ENCODE measurements at places on chromosomes 13 and 19. TPM values are rescaled to one million over a fixed set of nuclear protein-coding genes. Genes with fewer than 3 reads are reported as not detected.

The ATP7B gene
- total RNA-seq: 1.1 TPM

The CBY2 gene
- not detected for total RNA-seq

The LAIR1 gene
- 3.5 TPM for total RNA-seq

The ERICH4 gene
- not detected for total RNA-seq

The ZNF560 gene
- total RNA-seq: 0.25 TPM

The C19orf12 gene
- 35.7 TPM for total RNA-seq

The GAPDHS gene
- total RNA-seq: not detected

The SERTAD3 gene
- 8.4 TPM for total RNA-seq

DNA sequence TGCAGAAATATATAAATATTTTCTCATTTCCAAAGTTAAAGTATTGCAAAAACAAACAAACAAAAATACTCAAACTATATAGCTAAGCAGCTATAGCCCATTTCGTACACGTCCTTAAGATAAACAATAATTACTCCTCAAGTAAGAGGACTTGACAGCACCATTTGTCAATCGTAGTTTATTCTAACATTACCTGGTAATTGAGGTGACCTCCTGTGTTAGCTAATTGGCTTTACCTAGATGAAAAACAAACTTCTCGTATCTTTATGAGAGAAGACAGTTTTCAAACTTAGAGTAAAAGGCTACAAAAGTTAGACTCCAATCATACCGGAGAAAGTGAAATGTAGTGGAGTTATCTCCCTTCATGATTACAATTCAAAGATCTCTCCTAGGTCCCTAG lies 1876.1 kb upstream of the PCDH20 start:
- no peak for DNase-seq

GRCh38 chr13:106038752-106039151 lies 496.7 kb downstream of the EFNB2 start:
- DNase-seq: no peak

DNA sequence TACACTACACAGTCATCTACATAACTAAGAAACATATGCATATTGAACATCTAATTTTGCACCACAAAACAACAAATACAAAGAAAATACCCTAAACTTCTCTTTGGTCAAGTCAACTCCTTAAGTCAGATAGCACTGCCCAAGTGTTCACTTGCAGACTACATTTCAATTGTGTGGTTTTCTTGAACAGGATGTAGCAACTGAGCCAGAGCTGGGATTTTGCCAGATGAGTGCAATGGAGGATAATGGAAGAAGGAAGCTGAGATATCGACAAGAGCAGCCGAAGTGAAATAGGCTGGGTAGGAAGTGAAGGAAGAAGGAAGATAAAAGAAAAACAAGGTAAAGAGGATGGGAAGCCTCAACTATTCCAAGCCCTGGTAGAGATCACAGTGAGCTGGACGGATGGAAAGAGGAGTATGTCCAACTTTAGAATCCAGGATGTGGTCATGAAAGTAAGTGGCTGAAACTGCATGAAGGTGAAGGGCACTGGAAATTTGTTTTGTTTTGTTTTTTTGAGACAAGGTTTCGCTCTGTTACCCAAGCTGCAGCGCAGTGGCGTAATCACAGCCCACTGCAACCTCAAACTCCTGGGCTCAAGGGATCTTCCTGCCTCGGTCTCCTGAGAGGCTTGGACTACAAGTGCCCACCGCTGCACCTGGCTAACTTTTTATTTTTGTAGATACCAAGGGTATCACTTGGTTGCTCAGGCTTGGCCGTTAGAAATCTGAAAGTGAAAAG lies 15.0 kb downstream of the NUFIP1 start:
- no peak for DNase-seq

DNA sequence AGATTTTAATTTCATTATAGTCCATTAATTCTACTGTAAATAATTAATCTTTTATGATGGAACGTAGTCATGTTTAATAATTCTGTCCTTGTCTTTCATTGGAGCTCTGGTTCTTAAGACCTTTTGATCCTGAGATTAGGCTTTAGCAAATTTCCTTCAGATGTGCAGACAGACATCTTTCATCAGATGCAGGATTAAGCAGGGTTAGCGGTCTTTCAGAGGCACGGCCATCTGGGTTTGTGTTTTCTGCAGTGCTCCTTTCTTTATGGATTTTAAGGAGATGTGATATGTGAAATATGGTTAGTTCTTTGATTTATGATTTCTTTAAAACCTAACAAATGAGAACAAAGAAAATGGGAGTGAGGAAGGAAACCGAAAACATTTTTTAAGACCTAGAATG lies 643.9 kb upstream of the SGCG start:
- DNase-seq: no peak

DNA sequence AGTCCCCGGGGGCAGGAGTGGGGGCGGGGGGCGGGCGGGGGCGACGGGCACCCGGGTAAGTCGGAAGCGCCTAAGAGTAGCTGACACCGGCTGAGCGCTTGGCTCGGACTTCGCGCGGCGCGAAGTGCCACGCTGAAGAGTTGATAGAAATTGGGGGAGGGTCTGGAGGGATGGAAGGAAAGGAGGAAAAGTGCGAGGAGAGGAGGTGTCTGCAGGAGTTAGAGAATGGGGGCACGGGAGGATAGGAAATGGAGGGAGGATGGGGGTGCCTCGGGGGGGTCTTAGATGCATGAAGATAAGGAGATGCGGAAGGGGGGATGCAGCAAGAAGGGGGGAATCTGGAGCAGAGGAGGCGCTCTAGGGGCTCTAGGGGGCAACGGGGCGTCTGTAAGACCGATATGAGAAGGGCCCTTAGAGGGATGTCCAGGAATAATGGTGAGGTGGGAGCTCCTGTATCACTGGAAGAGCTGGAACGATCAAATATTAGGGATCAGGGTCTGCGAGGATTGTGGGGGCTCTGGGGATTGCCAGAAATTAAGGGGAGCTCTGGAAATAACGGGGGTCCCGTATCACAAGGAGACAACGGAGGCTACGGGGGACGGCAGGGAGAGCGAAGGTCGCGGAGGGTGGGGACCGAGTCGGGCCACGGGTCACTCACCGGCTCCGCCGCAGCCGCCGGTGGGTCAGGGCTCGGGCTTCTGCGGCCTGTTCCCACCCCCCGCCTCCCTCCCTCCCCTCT lies at the start of gene MYPOP:
Gene MYPOP (minus strand): TSS at position 702 of the 739 bp plus-strand sequence. CDS start 840 bp downstream, outside the sequence.
- no peak for DNase-seq

DNA sequence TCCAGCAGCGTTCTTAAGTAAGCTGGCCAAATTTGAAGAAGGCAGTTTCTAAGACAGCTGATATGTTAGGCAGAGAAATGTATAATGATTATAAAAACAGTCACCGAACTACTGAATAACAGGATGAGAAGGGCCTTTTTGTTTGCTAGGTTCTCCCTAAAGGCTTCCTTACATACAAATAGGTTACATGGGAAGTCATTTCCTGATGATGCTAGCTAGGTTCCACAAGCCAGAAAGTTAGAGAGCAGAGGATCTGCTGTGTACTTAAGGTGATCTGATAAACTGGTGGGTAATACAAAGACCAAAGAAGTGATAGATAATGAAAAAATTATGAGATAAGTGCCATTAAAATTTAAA lies 139.7 kb downstream of the VWA8 start:
- no peak for DNase-seq

GRCh38 chr19:27966390-27966816 lies 1246.5 kb downstream of the UQCRFS1 start:
- DNase-seq: no peak
